Activated CD8-positive, alpha-beta T cell treated with anti-CD3 and anti-CD28 coated beads, Interleukin-2, amount 10 ng/mL, durations not matched to agents 7 days and 5 days (primary cell): ENCODE measurements at places on chromosomes 7 and 10.

GRCh38 chr10:123583639-123584418 lies 82.3 kb upstream of the GPR26 start:
- peak; percentile 35 for DNase-seq

DNA sequence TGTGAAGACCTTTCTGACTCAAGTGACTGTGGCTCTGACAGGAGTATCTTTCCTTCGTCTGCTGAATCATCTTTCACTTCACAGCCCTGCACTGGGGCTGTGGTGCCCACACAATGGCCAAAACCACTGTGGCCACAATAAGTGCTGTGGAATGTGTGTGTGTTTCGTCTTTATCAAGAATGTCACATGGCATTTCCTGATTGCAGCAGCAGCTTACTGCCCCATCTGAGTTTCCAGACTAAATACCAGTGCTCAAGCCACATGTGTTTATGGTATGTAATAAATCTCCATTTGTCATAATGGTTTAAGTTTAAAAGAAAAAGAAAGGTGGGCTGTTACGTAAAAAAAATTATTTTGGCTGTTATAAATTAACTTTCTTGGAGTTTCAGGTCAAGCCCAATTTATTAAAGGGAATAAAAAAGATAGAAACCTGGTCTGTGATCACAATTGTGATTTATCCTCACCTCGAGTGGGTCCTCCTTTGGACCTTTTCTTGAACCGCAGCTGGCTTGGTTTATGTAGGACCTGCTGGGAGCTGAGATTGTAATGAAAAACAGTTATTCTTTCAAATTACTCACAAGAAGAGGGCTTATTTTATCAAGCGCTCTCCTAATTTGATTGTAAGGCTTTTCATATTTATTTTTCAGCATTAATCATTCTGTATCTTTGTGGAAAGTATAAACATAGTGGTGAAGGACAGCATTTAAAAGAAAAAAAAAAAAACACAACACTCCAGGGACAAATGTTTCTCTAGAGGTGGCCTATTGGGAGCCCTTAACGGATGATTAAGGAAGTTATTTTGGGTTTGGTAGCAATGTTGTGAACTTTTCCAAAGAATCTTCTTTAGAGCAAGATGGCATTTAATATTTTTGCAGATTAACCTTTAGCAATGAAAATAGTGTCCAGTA lies 116.2 kb downstream of the LRMDA start:
- DNase-seq: no peak

DNA sequence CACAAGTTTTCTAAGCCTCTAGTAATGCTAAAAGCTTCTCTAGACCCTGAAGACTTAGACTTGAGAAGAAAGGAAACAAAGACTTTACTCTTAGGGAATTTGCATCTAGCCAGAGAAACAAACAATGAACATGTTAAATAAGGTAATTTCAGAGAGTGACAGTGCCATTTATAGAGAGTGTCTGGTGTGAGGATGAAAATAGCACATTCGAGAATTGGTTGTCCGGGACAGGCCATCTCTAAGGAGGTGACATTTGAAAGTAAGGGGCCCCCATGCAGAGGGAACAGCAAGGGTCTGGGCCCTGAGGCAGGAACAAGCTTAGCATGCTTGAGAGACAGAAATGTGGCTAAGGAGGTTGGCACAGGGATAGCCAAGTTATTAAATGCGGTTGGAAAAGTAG lies 48.1 kb downstream of the ADAM22 start:
- no peak for DNase-seq

DNA sequence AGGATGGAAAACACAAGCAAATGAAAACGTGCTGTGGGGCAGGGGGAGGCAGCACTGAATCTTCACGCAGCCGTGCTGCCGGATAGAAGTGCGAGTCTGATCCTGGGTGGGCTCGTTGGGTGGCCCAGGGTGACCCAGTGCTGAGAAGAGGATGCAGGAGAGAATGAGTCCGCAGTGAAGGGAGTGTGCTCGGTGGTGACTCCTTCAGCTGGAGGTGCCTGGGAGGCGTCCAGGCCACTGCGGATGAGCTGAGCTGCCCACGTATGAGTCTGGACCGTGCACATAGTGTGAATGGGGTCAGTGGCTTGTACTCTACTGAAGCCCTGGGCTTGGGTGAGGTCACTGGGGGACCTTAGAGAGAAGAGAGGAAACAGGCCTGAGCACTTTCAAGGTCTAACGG lies 190.0 kb upstream of the MGMT start:
- no peak for DNase-seq

- no peak for DNase-seq
Observed at GRCh38 chr10:77236700-77237099, 400.9 kb downstream of the KCNMA1 start.

DNA sequence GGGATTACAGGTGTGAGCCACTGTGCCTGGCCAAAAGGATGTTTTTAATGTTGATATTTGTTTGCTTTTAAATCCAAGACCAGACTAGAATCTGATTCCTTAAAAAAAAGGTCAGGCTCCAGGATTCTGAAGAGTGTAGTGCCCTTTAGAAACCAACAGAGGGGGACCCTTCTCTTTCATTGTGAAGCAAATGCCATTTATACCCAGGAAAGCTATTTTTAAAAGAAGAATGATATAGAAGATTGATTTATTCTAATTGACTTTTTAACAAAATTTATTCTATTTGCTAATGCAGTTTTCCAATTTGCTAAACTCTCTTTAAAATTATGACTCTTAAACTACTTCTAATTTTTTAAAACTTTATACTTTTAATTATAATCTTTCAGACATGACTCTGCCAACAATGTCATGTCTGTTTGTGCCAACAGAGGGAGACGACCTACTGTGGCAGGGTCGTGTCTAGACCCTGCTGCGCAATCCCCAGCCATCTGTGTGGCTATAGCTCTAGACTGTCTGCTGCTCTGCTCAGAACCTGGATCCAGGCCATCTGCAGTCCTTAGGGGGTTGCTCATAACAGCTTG lies 201.0 kb upstream of the IMMP2L start:
- DNase-seq: no peak

- peak; percentile 52 for DNase-seq
Observed at GRCh38 chr10:12588091-12588860, 238.9 kb downstream of the CAMK1D start.

- DNase-seq: peak; percentile 59
Observed at GRCh38 chr7:2084331-2084730, 148.4 kb downstream of the MAD1L1 start.

- peak; percentile 41 for DNase-seq
Observed at GRCh38 chr10:60237977-60238758, 151.5 kb downstream of the ANK3 start.

DNA sequence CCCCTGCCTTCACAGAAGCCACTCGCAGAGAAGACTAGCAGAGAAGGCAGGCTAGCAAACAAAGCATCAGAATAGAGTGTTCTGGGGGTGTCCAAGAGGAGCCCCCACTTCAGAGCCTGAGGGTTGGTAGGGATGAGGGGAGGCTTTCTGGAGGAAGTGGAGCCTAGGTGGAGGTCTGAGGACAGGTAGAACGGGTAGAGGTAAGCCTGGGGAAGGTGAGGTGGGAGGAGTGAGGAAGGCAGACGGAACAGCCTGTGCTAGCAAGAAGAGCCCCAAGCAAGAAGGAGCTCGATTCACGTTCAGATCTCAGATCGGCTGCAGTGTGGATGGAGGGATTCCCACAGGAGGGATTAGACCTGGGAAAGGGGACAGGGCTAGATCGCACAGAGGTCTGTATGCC lies 66.0 kb upstream of the DUSP5 start:
- no peak for DNase-seq

DNA sequence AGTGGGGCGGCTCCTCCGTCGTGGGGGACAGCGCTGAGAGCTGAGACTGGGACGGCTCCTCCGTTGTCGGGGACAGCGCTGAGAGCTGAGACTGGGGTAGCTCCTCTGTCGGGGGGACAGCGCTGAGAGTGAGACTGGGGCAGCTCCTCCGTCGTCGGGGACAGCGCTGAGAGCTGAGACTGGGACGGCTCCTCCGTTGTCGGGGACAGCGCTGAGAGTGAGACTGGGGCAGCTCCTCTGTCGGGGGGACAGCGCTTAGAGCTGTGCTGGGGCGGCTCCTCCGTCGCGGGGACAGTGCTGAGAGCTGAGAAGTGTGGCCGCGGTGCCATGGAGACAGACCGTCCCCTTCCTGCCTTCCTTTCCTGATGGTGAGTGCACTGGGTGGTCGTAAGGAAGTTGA lies 136.4 kb downstream of the DYNC2I1 start:
- DNase-seq: no peak

DNA sequence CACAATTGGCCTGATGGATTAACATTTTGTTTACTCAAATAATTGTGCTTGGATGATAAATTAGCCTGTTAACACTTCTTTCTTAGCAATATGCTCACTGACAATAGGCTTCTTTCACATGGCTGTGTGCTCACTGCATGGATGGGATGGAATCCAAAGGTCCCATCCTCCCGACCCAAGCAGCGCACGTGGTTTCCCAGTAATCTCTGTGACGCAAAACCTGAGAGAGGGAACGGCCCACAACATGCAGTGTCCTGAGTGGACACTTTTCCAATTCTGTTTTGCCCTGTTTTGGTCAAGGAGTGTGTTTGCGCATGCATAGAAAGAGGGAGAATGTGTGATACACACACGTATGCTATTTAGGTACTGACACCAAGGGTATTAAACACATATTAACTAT lies 42.1 kb upstream of the RASGEF1A start:
- DNase-seq: no peak

- DNase-seq: no peak
Observed at GRCh38 chr7:30313793-30314192, 29.4 kb downstream of the ZNRF2 start.

DNA sequence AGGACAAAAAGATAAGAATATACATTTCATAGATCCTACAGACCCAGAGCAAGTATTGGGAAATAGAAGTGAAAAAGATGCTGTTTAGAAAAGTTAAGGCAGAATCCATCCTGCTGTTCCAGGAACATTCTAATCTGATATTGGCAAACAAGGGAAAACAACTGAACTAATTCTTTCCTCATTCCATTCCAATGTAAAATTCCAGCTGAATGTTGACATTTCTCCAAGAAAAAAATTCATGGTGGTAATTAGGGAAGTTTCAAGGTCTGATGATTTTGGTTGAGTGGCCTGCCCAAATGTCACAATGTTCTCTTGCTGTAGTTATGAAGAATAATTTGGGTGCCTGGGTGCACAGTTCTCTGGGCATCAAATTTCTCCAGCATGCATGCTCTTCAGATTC lies 15.2 kb downstream of the PIP start:
- DNase-seq: no peak

GRCh38 chr10:17047908-17048307 lies 81.7 kb downstream of the CUBN start:
- DNase-seq: no peak

- no peak for DNase-seq
Observed at GRCh38 chr10:23754179-23754578, 315.3 kb downstream of the OTUD1 start.

GRCh38 chr7:124908259-124908658 lies 21.4 kb downstream of the POT1 start:
- no peak for DNase-seq

DNA sequence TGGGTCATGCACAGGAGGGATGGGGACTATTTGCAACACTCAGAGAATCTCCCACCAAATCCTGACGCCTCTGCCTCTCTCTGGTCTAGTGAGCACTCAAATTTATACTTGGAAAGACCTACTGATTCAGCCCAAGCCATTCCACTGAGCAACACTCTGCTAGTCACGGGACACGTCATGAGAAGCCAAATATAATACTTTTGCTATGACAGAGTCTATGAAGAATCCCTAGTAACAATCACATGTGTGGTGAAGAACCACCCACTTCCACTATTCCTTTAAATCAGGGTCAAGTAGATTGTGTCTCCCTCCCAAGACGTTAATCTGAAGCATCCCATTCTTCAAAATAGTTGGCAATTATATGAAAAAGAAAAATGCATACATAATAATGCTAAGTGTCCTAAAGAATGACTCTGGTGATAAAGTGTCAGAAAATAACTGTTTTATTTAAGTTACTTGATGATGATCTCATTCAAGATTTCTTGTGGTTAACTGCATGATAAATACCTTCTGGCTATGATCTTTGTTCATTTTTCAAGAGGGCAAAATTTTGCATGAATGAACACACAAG lies 28.5 kb downstream of the CHCHD3 start:
- no peak for DNase-seq

- no peak for DNase-seq
Observed at GRCh38 chr7:70091362-70091761, 493.1 kb downstream of the AUTS2 start.

DNA sequence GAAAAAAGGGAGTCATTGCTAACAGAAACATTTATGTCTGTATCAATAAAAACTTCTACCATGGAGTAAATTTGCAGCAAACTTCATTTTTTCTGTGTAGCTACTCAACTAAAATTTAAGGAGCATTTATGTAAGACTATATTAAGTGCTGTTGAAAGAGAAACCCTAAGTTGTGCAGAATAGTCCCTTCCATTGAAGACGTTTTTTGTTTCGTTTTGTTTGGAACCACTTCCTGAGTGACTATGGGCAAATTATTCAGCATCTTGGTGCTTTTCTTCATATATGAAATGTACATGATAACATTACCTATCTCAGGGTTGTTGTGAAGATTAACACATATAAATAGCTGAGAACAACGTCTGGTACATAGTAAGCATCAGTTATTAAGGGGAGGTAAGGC lies 24.3 kb downstream of the SEM1 start:
- DNase-seq: no peak

- DNase-seq: no peak
Observed at GRCh38 chr7:71457021-71457420, 325.1 kb downstream of the GALNT17 start.
